ENCODE measurements at places on chromosomes 7 and 10.

- no peaks in the 10 kb centered on the region for H3K4me1 ChIP-seq
- H3K4me3 ChIP-seq = no peak overlapping the region
- H3K27me3 ChIP-seq = no peaks in the 10 kb centered on the region
- H3K27ac ChIP-seq = no peak overlapping the region
Measured at GRCh38 chr7:51270965-51271364, 45.6 kb downstream of the COBL start.

- no peaks in the 10 kb centered on the region for H3K4me1 ChIP-seq
- H3K4me3 ChIP-seq = no peak overlapping the region
- no peaks in the 10 kb centered on the region for H3K27me3 ChIP-seq
- H3K36me3 ChIP-seq = no peaks in the 10 kb centered on the region
Measured at GRCh38 chr10:14889318-14889717, 10.7 kb downstream of the SUV39H2 start.

GRCh38 chr7:139739863-139740597 lies 37.8 kb downstream of the HIPK2 start:
- no peaks in the 10 kb centered on the region for H3K27me3 ChIP-seq
- no peak for DNase-seq
- peaks cover 33% of the 10 kb centered on the region for H3K36me3 ChIP-seq
- H3K4me1 ChIP-seq = peaks cover 52% of the 10 kb centered on the region
- H3K4me3 ChIP-seq = no peak overlapping the region

DNA sequence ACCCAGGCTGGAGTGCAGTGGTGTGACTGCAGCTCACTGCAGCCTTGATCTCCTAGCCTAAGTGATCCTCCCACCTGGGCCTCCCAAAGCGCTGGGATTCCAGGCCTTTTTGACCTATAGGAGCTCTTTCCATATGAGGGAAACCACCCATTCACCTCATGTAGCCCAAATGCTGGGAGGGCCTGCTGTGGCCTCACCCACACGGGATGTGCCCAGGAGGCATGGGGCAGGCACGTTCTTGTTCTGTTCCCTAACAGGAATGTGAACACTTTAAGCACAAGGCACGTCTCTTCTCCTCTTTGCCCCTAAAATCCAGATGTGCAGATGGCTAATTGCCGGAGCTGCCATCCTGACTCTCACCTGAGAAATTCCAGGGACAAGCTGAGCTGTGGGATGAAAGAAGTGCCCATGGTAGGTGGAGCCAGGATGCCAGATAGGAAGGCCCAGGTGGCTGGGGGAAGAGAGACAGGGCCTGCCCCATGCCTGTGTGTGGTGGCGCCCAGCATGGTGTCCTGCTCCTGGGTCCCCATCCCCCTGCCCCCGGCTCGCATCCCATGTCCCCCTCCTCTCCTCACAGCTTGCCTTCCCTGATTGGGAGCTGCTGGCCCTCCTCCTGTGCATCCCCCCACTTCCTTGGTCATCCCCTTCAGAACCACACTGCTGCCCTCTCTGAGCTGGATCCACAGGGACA lies 17.3 kb downstream of the CAMK2B start:
- no peak for DNase-seq
- H3K36me3 ChIP-seq = no peaks in the 10 kb centered on the region
- H3K4me1 ChIP-seq = 0 out of 2 replicates have a peak, but pooled peaks cover 1% of the 10 kb centered on the region
- H3K4me3 ChIP-seq = no peak overlapping the region
- H3K27me3 ChIP-seq = peaks cover 16% of the 10 kb centered on the region

All from IMR-90 (cell line).